T-helper 2 cell (primary cell): ENCODE measurements at places on chromosomes 3 and 15.

- DNase-seq, result no peak
Observed at GRCh38 chr3:4531478-4532025, 38.4 kb downstream of the ITPR1 start.

GRCh38 chr3:9068051-9068450 lies 104.8 kb upstream of the RAD18 start:
- DNase-seq, result no peak

GRCh38 chr3:161940621-161940965 lies 444.0 kb downstream of the OTOL1 start:
- no peak for DNase-seq

- DNase-seq, result no peak
Observed at GRCh38 chr15:101124731-101125451, 127.0 kb downstream of the CHSY1 start.

GRCh38 chr15:44532689-44533088 lies 4.3 kb upstream of the EIF3J start:
- no peak for DNase-seq

- no peak for DNase-seq
Observed at GRCh38 chr15:80536716-80537115, 132.5 kb downstream of the ARNT2 start.

- DNase-seq, result no peak
Observed at GRCh38 chr15:37792351-37792750, 142.1 kb upstream of the TMCO5A start.

DNA sequence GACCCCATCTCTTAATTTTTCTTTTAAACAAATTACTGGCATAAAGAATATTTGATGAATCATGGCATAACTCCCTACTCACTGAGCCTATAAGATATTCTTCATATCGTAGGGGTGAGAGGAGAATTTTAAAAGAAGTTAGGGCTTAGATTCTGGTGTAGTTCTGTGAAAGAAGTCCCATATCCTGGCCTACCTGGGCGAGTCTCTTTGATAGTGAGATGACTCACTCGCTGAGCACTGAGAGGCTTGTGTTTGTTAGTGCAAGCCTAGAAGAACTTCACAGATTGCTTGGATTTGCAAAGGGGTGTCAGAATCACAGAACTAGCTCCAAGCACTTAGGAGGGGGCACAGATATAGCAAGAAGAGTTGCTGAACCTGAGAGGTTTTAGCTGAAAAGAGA lies 133.8 kb upstream of the TMC3 start:
- DNase-seq, result no peak

GRCh38 chr15:35912196-35912595 lies 366.2 kb upstream of the DPH6 start:
- no peak for DNase-seq

DNA sequence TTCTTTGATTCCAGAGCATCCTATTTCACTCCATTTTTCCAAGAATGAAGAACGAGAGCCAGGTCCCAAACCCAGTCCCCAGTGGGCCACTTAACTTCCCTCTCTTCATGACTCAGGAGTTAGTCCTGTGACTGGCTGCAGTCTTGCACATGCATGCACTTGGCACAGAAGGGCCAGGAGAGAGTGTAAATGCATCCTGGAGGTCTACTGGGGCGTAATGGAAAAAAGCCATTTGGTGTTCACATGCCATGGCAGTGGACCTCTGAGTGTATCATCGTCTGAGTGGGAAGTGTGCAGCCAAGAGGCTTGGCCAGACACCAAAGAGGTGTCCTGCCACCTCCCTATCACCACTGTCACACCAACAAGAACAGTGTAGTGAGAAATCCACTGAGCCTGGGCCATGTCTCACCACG lies 15.1 kb upstream of the RFTN1 start:
- no peak for DNase-seq

GRCh38 chr3:133042778-133043177 lies 4.6 kb downstream of the TMEM108 start:
- no peak for DNase-seq

DNA sequence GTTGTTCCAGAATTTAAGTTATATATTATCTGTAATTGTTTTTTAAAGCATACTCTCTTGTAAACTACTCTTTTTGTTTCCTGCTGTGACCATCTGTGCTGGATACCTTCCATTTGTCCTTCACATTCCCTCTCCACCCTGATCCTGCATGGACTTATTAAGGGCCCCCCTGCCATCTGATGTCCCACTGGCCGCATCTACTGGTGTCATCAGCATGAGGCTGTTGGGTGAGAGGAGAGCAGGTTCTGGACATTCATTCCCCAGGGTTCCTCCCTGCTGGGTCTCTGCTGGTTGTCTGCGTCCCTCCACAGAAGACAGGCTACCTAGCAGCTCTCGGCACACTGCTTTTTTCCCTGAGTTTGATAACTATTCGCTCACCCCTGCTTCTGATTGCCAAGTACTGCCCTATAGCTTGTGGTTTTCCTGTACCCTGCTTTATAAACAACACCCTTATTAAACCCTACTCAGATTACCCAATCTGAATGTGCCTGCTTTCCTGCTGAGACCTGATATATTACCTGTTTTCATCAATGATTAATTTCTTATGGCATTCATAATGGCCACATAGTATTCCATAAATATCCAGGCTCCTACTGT lies 7.7 kb downstream of the CMTM8 start:
- no peak for DNase-seq

GRCh38 chr3:48588230-48588629 lies 6.9 kb downstream of the COL7A1 start:
- DNase-seq, result no peak

DNA sequence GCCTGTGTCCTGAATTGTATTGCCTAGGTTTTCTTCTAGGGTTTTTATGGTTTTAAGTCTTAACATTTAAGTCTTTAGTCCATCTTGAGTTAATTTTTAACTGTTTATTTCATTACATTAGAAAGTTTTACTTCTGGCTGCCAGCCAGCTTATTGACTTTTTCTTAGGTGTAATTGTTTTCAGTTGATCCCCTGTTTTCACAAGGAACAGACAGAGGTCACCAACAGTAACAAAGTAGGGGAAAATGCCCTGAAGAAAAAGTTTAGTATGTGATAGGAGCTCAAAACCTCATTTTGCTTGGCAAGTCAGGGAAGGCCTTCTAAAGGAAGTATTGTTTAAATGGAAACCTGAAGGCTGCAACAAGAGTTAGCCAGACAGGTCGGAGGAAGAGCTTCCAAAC lies 10.4 kb downstream of the WDR48 start:
- no peak for DNase-seq

DNA sequence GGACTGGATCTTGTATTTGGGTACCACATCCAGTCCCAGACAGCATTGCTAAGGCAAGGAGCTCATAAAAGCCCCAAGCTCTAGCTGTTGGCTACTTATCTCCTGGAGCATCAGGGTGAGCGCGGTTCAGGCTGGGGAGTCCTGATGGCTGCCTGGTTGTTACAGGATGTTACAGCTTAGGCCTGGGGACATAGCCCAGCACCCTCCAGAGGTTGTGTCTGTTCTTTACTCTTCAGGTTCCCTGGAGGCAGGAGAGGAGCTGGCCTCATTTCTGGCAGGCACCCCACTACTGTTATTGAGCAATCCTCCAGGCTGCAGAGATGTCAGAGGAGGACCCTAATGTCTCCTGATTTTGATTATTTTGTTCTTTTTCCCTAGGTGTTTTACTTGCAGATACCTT lies 26.6 kb downstream of the APBA2 start:
- DNase-seq, result peak; percentile 20

DNA sequence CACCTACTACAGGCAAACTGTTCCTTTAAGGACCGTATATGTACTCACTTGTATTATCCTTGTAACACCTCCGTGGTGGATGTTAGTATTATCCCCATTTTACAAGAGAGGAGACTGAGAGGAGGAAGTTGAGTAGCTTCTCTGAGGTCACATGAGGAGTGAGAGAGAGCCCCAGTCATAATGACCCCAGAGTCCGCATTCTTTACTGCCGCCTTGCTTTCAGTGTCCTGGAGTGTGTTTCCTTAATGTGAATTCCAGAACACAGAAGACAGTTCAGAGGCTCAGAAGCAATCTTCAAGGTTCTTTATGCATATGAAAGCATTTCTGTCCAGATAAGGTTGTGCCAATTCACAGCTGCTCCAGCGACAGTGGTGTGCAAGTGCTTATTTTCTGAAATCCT lies 199.2 kb downstream of the CACNA2D3 start:
- DNase-seq, result no peak

GRCh38 chr3:46926447-46926846 lies 48.9 kb downstream of the PTH1R start:
- DNase-seq, result no peak

DNA sequence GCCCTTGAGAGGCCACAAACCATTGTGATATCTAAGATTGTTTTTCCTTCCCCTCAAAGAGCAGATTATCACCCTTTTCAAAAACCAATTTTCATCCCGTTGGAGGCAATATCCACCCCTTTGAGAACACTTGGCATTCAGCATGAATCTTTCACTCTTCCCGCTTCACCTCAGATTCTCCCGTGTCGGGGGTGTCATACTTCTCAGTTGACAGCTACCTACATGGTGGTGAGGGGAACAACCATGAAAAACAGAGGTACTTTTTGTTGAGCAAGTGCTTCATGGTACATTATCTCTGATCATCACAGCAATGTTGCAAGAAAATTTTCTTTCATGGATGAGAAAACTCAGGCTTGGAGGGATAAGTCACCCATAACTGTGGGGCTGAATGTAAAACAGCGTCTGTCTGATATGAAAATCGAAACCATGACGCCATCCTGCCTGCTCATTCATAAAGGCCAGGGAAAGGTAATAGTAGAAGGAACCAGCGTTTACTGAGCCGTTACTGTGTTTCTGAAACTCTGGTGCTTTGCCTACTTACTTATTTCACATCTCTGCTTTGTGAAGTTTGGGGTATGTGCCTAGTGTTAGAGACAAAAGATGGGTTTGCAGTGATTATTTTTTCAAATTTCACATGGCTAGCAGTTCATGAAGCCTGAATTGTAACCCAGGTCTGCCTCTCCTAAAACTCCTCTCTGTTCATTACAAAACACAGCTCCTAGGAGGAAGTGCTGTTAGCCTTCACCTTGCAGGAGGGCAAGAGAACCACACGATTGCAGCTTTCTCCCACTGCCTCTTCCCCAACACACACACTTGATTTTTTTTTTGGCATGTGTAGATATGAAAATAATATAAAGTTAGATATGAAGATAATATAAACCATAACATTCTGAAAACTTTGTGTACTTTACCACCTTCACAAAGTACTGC lies 35.4 kb downstream of the SV2B start:
- no peak for DNase-seq

- DNase-seq, result no peak
Observed at GRCh38 chr3:185552358-185552877, at the start of gene LIPH. Gene LIPH, minus strand, starts transcription at chr3:185552588. Its CDS starts 117 bp downstream, at chr3:185552471.

DNA sequence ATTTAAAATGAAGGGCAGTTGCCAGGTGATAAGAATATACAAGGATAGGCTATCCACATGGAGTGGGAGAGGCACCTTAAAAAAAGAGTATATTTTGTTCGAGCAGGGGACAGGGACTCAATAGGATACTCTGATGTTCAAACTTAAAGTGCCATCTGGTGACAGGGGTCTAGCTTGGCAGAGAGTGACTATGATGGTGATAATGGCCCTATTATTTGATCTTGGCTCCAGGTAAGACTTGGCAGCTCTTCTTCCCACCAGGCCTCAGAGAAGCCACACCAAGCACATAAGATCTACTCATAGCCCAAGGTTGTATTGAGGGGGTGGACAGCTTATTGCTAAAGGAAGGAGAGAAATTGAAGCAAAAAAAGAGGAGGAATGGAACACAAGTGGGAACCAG lies 109.0 kb upstream of the MANF start:
- DNase-seq, result no peak

DNA sequence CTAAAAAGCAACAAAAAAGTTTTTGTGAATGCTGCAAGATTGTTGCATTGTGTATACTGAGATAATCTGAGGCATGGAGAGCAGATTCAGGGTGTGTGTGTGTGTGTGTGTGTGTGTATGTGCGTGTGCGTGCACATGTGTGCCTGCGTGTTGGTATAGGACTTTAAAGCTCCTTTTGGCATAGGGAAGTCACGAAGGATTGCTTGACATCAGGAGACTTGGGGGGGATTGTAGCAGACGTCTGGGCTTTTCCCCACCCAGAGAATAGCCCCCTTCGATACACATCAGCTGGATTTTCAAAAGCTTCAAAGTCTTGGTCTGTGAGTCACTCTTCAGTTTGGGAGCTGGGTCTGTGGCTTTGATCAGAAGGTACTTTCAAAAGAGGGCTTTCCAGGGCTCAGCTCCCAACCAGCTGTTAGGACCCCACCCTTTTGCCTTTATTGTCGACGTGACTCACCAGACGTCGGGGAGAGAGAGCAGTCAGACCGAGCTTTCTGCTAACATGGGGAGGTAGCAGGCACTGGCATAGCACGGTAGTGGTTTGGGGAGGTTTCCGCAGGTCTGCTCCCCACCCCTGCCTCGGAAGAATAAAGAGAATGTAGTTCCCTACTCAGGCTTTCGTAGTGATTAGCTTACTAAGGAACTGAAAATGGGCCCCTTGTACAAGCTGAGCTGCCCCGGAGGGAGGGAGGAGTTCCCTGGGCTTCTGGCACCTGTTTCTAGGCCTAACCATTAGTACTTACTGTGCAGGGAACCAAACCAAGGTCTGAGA lies 4.7 kb downstream of the BHLHE40 start:
- DNase-seq, result no peak

DNA sequence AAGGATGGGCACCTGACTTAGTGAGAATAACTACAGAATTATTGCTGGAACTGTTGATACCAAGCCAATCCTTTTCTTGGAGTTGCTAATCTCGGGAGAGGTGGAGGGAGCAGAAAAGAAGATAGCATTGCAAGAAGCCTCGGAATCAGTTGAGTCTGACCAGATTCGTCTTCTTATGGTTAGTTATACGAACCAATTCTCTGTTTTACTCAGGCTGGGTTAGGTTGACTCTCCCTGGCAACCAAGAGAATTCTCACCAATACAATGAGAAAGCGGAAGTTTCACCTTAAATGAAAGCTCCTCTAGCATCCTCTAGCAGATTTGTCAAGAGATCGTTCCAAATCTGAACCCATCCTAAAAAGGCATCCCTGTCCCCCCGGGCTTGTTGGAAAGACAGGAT lies 43.5 kb upstream of the UBE2E1 start:
- no peak for DNase-seq

GRCh38 chr15:80210611-80211573 lies 41.1 kb downstream of the CTXND1 start:
- DNase-seq, result no peak

GRCh38 chr3:29079358-29079757 lies 201.5 kb upstream of the RBMS3 start:
- no peak for DNase-seq

DNA sequence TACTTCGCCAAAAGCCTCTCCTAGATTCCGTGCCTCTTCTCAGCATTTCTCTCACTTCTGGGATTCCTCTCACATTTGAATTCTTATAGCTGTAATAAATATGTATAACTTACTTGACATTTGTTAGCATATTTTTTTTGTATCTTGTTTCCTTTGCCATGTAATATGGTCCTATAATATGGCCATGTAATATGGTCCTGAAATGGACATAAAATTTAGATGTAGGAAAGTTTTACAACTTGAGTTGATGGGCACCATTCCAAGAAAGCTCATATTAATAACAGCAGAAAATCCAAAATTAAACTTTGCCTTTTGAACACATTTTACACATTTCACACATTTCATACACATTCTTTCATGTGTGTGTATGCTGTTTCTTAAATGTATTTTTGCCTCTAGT lies 480.6 kb downstream of the RBMS3 start:
- DNase-seq, result no peak
